ENCODE measurements at places on chromosomes 11 and 22. TPM values are rescaled to one million over a fixed set of nuclear protein-coding genes. Genes with fewer than 3 reads are reported as not detected.

Gene CTSW
- 13.2 TPM for total RNA-seq

Gene SLC37A4
- total RNA-seq = 37.0 TPM

Gene GPR137
- 31.6 TPM for total RNA-seq

Gene FIBIN
- total RNA-seq = not detected

Gene CYB561A3
- total RNA-seq = 32.9 TPM

Gene ARHGAP20
- total RNA-seq = not detected

Gene CECR2
- total RNA-seq = not detected

DNA sequence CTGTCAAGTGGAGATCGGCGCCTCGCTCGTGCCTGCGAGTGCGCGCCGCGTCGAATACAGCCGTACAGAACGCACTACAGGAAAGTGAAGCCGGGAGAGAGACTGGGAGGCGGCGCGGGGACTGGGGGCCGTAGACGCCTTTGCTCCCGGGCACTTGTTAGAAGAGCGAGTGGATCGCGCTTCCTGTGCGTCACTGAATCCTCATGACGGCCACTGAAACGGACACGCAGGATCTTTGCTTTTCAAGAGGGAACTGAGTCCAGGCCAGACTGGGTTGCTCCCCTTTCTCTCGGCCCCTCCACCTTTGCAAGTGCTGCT, 314 bp downstream of the RIC8A start:
- peak overlapping the region; percentile 99 for H3K27ac ChIP-seq
- peak overlapping the region; percentile 97 for H3K4me3 ChIP-seq
- H3K27me3 ChIP-seq = no peaks in the 10 kb centered on the region
- no peak for DNase-seq
- peaks cover 45% of the 10 kb centered on the region for H3K36me3 ChIP-seq

DNA sequence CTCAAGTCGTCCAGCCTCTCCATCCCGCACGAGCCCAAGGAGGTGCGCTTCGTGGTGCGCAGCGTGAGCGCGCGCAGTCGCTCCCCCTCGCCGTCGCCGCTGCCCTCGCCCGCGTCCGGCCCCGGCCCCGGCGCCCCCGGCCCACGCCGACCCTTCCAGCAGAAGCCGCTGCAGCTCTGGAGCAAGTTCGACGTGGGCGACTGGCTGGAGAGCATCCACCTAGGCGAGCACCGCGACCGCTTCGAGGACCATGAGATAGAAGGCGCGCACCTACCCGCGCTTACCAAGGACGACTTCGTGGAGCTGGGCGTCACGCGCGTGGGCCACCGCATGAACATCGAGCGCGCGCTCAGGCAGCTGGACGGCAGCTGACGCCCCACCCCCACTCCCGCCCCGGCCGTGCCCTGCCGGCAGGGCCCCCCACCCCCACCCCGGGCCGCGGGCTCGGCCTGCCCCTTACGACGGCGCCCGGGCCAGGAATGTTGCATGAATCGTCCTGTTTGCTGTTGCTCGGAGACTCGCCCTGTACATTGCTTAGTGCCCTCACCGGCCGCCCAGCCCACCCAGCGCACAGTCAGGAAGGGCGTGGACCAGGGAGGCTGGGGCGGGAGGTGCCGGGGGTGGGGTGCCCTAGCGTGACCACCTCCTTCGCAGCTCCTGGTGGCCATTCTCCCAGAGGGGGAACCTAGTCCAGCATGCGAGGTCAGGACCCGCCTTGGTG, 6.9 kb upstream of the ACR start:
- DNase-seq = no peak
- peaks cover 3% of the 10 kb centered on the region for H3K4me1 ChIP-seq
- H3K36me3 ChIP-seq = no peaks in the 10 kb centered on the region
- H3K27me3 ChIP-seq = peaks cover 2% of the 10 kb centered on the region
- H3K27ac ChIP-seq = no peak overlapping the region
- H3K4me3 ChIP-seq = no peak overlapping the region

- no peaks in the 10 kb centered on the region for H3K36me3 ChIP-seq
- no peak for DNase-seq
- no peak overlapping the region for H3K4me3 ChIP-seq
- H3K27me3 ChIP-seq = no peaks in the 10 kb centered on the region
- H3K4me1 ChIP-seq = no peaks in the 10 kb centered on the region
Measured at GRCh38 chr11:88666364-88666763, 328.8 kb upstream of the CTSC start.

- H3K4me3 ChIP-seq = no peak overlapping the region
- H3K36me3 ChIP-seq = no peaks in the 10 kb centered on the region
- no peak for DNase-seq
- H3K27me3 ChIP-seq = peaks cover 8% of the 10 kb centered on the region
- H3K4me1 ChIP-seq = peaks cover 3% of the 10 kb centered on the region
Measured at GRCh38 chr22:30829901-30830550, 135.4 kb downstream of the OSBP2 start.

GRCh38 chr11:7512525-7513233, 1.1 kb upstream of the PPFIBP2 start:
- no peak for DNase-seq
- peak overlapping the region; percentile 80 for H3K27ac ChIP-seq
- H3K4me1 ChIP-seq = peaks cover 24% of the 10 kb centered on the region
- H3K27me3 ChIP-seq = no peaks in the 10 kb centered on the region
- peak overlapping the region; percentile 85 for H3K4me3 ChIP-seq

DNA sequence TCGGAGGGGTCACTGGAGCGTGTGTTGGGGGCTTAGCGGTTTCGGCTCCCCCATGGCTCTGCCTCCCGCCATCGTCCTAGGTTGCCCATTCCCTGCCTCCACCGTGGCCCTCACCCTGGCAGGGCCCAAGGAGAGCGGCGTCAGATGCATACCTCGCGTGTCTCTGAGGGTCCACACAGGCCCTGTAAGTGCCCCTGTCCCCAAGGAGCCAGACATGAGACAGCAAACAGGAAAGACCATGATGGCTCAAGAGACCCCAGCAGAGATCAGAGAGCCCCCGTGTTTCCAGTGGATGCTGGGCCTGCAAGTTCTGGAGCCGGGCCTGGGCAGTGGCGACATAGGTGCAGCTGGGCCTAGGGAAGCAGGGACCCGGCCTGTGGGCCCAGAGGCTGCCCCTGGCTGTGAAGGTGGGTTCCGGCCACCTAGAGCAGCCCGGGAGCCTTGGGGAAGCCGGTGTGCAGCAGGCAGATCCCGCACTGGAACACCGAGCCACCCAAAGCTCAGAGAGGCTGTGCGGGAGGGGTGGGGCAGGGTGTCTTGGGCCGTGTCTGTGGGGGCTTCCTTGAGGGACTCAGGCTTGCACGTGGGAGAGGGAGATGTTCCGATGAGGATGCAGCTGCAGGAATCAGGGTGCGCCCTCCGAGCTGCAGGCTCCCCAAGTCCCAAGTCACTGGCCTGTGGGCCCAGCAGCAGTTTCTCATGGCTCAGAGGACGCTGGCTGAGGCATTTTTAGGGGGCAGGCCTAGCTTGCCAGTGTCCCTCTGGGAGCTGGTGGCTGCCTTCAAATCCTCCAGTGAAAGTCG, 126.4 kb downstream of the KCNQ1OT1 start:
- no peaks in the 10 kb centered on the region for H3K36me3 ChIP-seq
- no peak overlapping the region for H3K27ac ChIP-seq
- H3K27me3 ChIP-seq = no peaks in the 10 kb centered on the region
- no peaks in the 10 kb centered on the region for H3K4me1 ChIP-seq
- no peak overlapping the region for H3K4me3 ChIP-seq

GRCh38 chr11:107847184-107847583, 11.4 kb downstream of the SLC35F2 start:
- H3K27ac ChIP-seq = peak overlapping the region; percentile 38
- no peaks in the 10 kb centered on the region for H3K27me3 ChIP-seq

GRCh38 chr11:85196968-85197367, 430.2 kb downstream of the DLG2 start:
- H3K27ac ChIP-seq = no peak overlapping the region
- no peak overlapping the region for H3K4me3 ChIP-seq
- no peaks in the 10 kb centered on the region for H3K27me3 ChIP-seq

- DNase-seq = no peak
- no peaks in the 10 kb centered on the region for H3K4me1 ChIP-seq
- H3K27ac ChIP-seq = no peak overlapping the region
- no peaks in the 10 kb centered on the region for H3K36me3 ChIP-seq
Measured at GRCh38 chr11:110000031-110000502, 93.1 kb upstream of the ZC3H12C start.

DNA sequence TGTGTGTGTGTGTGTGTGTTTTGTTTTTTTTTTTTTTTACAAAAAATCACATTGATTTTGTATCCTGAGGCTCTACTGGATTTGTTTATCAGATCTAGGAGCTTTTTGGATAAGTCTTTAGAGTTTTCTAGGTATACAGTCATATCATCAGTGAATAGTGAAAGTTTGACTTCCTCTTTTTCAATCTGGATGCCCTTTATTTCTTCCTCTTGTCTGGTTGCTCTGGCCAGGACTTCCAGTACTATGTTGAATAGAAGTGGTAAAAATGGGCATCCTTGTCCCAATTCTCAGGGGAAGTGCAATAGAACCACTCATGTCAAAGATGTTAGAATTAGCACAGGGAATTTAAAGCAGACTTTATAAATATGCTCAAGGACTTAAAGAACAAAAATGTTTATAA, 32.6 kb upstream of the PRDM11 start:
- DNase-seq = no peak
- H3K27me3 ChIP-seq = peaks cover 39% of the 10 kb centered on the region
- no peaks in the 10 kb centered on the region for H3K36me3 ChIP-seq
- no peak overlapping the region for H3K27ac ChIP-seq

DNA sequence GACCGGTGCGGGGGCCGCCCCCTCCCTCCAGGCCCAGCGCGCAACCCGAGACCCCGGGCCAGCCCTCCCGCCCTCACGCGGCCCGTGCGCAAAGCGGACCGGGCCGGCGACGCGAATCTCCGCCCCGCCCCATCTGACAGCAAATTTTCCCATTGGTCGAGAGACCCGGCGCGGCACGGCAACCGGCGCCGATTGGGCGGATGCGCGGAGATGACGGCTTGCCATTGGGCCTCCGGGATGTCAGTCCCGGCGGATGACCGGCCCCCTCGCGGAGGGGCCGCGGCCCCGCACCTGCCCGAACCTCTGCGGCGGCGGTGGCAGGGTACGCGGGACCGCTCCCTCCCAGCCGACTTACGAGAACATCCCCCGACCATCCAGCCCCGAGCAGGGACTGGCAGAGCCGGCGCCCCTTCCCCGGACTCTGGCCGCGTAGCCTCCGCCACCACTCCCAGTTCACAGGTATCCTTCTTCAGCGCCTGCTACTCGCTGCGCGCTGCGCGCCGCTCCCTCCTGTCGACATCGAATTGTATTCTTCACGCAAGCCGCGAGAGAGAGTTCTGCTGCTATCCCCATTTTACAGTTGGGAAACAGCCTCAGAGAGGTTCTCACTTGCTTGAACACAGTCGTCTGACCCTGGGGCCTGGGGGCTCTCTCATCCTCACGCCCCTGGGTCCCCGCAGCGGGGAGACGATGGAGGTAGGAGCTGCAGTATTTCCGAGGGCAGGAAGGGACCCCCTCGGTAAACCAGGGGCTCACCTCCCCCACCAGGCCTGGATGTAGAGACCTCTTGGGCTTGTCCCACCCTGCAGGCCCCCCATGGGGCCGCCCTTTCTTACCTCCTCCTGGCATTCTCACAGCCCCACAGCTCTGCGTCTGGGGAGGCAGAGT, at the start of gene ARVCF:
Gene ARVCF, minus strand, starts transcription at position 90 of the 888 bp plus-strand sequence. CDS start 26,029 bp downstream, outside the sequence.
- peaks cover 2% of the 10 kb centered on the region for H3K27me3 ChIP-seq
- H3K4me1 ChIP-seq = peaks cover 17% of the 10 kb centered on the region
- DNase-seq = peak; percentile 92
- H3K36me3 ChIP-seq = no peaks in the 10 kb centered on the region
- H3K4me3 ChIP-seq = peak within 1 kb of the TSS; percentile 77

- H3K36me3 ChIP-seq = no peaks in the 10 kb centered on the region
- peaks cover 7% of the 10 kb centered on the region for H3K4me1 ChIP-seq
- peaks cover 20% of the 10 kb centered on the region for H3K27me3 ChIP-seq
- H3K4me3 ChIP-seq = no peak overlapping the region
Measured at GRCh38 chr22:39560127-39560526, 10.4 kb upstream of the CACNA1I start.

GRCh38 chr11:18754308-18754707, 28.3 kb upstream of the IGSF22 start:
- H3K36me3 ChIP-seq = no peaks in the 10 kb centered on the region
- H3K4me3 ChIP-seq = no peak overlapping the region

GRCh38 chr11:119752345-119752871, 23.4 kb upstream of the NECTIN1 start:
- peaks cover 11% of the 10 kb centered on the region for H3K27me3 ChIP-seq
- no peak overlapping the region for H3K27ac ChIP-seq
- H3K4me1 ChIP-seq = peaks cover 8% of the 10 kb centered on the region
- H3K4me3 ChIP-seq = no peak overlapping the region
- no peaks in the 10 kb centered on the region for H3K36me3 ChIP-seq
- no peak for DNase-seq

DNA sequence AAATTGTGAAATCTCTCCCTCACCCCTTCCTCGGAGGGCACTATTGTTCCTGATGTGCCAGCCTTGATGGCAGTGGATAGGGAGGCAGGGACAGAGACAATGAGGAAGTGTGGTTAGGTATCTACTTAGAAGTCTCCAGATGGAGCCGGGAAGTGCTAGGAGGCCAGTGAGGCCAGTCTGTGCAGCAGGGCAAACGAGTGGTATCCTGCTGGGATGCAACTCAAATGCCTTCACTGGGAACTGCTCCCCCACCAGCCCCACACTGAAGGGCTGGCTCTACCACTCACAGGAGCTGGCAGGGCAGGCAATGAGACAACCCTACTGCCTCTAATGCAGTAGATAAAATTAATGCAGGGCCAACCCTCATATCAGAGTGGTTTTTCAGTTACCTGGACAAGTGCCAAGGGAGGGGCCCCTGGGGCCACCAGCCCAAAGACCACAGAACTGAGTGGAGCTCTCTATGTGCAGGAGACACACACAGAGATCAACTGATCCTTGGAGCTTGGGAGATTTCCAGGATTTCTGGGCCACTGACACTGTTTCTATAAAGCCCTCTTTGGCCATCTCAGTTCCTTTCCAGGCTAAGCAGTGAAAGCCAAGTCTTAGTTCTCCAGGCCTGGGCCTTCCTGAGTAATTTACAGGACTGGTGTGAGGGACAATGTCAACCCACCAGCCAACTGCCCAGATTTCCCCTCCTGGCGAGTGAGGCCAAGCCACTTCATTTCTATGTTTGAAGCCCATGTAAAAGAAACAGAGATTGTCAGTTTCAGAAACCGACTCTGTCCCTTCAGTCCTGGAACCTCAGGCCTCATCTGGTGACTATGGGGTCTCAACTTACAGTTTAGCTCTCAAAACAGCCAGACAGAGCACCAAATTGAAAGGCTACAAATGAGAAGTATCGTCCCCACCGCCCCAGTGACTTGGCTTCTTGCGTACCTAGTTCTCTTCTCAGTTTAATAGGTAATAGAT, 4.1 kb downstream of the MIF start:
- H3K4me1 ChIP-seq = peaks cover 20% of the 10 kb centered on the region
- peak overlapping the region; percentile 5 for H3K27ac ChIP-seq
- H3K36me3 ChIP-seq = peaks cover 34% of the 10 kb centered on the region
- DNase-seq = no peak
- no peak overlapping the region for H3K4me3 ChIP-seq

DNA sequence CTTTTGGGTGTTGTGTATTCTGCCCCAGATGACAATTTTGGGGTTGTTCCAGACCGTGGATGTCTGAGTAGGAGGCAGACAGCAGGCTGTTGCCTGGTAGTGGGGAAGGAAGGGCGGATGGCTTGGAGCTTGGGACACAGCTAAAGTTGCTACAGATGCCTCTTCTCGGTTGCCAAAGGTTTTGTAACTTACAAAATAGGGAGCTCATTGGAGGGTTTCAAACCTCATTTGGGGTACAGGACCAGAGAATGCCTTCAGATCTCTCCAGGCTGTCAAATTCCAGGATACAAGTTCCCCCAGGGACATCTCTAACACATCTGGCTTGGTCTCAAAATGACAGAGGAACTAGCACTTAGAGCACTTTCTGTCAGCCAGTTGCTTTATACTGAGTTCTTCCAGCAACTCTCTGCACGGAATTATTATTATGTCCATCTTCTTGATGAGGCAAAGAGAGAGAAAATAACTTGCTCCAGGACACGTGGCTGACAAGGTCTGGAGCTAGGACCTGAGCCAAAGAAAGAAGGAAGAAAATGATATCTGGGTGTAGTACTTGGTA, 56.0 kb downstream of the SLC1A2 start:
- peaks cover 3% of the 10 kb centered on the region for H3K4me1 ChIP-seq
- H3K27me3 ChIP-seq = no peaks in the 10 kb centered on the region
- no peaks in the 10 kb centered on the region for H3K36me3 ChIP-seq
- H3K4me3 ChIP-seq = no peak overlapping the region

All from activated CD4-positive, alpha-beta memory T cell treated with anti-CD3 and anti-CD28 coated beads for 36 hours (primary cell).